Stomach (tissue), 19 donors: ENCODE measurements at places on chromosomes 13 and 19.

- no peaks in the 10 kb centered on the region for H3K36me3 ChIP-seq
- no peaks in the 10 kb centered on the region for H3K4me1 ChIP-seq
- H3K27ac ChIP-seq, result no peak overlapping the region
- no peak overlapping the region for H3K4me3 ChIP-seq
- H3K27me3 ChIP-seq, result no peaks in the 10 kb centered on the region
Measured at GRCh38 chr13:53466576-53466975, 438.0 kb downstream of the OLFM4 start.

DNA sequence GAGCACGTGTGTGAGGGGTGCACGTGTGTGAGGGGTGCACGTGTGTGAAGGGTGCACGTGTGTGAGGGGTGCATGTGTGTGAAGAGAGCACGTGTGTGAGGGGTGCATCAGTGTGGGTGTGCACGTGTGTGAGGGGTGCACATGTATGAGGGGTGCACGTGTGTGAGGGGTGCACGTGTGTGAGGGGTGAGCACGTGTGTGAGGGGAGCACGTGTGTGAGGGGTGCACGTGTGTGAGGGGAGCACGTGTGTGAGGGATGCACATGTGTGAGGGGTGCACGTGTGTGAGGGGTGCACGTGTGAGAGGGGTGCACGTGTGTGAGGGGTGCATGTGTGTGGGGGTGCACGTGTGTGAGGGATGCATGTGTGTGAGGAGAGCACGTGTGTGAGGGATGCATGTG, 15.7 kb downstream of the RASA3 start:
- H3K27ac ChIP-seq, result no peak overlapping the region
- H3K36me3 ChIP-seq, result no peaks in the 10 kb centered on the region
- H3K4me3 ChIP-seq, result no peak overlapping the region
- no peaks in the 10 kb centered on the region for H3K27me3 ChIP-seq
- peaks cover 41% of the 10 kb centered on the region for H3K4me1 ChIP-seq
- no peak for DNase-seq

DNA sequence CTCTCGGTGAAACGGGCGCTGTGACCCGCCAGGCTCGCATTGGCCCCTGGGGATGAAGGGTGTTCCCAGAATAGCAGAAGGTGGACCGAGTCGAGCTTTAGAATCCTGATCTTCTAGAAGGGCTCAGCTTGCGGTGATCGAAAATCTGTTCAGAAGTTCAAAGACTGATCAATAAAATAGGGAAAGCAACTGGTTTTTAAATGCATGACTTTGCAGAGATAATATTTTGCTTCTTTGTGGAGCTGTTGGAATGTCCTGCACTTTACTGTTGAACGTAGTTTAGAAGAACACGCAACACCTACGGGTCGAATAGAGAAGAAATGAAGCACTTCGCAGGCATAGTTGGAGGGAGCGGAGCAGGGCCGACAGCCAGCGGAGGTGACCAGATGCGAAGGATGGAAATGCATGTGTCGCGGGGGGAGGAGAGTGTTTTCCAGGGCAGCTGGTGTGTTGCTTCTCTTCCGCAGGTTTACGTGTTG, 766 bp downstream of the CEBPG start:
- no peaks in the 10 kb centered on the region for H3K27me3 ChIP-seq
- peak overlapping the region; percentile 62 for H3K4me3 ChIP-seq
- H3K27ac ChIP-seq, result peak overlapping the region; percentile 98

GRCh38 chr13:44352202-44352601, 21.4 kb upstream of the SERP2 start:
- no peak for DNase-seq
- H3K36me3 ChIP-seq, result no peaks in the 10 kb centered on the region
- no peak overlapping the region for H3K27ac ChIP-seq
- peaks cover 35% of the 10 kb centered on the region for H3K4me1 ChIP-seq
- no peaks in the 10 kb centered on the region for H3K27me3 ChIP-seq
- H3K4me3 ChIP-seq, result no peak overlapping the region
